NCI-H2107 (cell line): ENCODE measurements at places on chromosomes 3 and 15.

DNA sequence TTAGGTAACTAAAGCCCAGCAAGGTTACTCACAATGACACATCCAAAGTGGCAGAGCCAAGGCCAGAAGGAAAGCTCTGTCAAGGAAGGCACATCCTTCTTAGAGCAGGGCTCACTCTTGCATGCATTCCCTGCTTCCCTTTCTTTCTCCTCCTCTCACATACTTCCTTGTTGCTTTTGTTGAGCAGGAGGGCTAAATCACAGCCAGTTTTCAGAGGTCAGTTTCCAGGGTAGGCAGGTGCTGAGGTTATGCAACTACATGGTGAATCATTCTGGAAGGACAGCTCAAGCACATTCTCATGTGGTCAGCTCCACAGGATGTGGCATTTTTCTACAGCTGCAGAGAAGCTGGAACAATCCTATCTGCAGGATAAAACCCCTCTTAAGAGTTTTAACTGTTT lies 275.6 kb downstream of the ZNF621 start:
- DNase-seq: no peak

DNA sequence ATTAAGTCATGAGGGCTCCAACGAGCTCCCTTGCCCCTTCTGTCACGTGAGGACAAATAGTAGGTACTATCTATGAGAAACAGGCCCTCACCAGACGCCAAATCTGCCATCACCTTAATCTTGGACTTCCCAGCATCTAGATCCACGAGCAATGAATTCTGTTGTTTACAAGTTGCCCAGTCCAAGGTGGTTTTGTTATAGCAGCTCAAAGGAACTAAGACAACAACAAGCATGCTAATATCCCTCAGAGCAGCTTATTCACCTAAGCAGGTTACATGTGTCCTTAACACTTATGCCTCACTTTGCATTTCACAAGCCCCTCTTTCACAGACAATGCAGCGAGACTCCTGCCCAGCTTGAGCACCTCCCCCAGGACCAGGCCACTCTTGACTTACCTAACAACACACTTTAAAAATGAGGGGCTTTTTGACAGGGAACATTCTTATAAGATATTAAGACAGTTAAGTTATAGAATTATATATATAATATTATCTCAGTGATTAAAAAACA lies 219.5 kb downstream of the PLCH1 start:
- no peak for DNase-seq

GRCh38 chr15:59259137-59259943 lies 52.7 kb downstream of the LDHAL6B start:
- no peak for DNase-seq

GRCh38 chr3:18215639-18216038 lies 209.5 kb downstream of the SATB1 start:
- no peak for DNase-seq

DNA sequence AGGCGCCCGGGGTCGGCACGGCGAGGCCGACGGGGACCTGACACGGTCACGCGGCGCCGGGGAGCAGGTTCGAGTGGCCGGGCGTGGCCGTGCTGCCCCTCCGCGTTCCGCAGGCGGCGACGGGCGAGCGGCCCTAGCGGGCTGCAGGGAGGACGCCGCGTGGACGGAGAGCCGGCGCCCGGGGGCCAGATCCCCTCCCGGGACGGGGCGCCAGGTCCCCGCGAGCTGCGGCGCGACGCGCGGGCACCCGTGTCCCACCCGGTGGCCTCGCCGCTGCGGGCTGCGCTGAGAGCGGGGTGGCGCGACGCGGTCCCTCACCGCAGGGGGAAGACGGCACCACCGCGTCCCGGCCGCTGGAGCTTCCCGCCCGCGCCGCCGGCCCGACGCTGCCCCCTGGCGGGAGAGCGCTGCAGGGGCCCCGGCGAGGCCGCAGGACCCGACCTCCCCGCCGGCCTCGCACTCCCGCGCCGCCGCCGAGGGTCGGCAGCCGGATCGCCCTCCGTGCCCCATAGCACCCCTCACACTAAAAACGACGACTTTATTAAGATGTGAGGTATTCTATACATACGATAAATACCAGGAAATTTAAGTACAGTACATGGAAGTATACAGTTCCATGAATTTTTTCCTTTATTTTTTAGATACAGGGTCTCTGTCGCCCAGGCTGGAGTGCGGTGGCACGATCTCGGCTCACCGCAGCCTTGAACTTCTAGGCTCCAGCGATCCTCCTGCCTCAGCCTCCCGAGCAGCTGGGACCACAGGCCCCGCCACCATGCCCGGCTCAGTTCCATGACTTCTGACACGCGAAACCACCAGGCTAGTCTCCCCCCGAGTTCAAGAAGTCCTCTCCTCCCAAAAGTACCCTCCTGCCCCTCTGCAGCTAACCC lies 1.3 kb upstream of the PIGZ start:
- peak; percentile 52 for DNase-seq

DNA sequence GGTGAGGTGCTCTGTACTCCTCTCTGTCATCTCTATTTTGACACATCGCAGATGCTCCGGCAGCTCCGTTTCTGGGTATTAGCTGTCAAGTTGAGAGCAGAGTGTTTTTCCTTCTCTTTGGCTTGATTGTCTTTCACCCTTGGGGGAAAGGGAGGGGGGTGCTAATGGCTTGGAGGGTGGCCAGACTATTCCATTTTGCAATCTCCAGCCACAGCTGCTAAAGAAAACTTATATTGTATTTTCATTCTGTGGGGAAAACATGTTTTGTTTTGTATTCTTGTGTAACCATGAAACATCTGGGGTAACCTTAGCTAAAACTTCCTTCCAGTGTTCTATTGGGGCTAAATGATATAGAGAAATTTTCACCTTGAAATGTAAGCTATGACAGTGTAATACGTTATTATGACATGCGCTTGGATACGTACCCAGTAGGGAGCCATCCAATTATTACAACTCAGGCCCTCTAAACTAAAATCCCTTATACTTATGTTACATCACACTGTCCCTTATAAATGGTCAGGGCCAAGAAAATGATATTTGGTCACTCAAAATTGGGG lies 14.0 kb upstream of the LARP6 start:
- DNase-seq: no peak

- no peak for DNase-seq
These were observed 159.1 kb upstream of the NANOGP8 start for GRCh38 chr15:35244227-35244626.

GRCh38 chr15:83700082-83700481 lies 46.2 kb downstream of the ADAMTSL3 start:
- DNase-seq: no peak

DNA sequence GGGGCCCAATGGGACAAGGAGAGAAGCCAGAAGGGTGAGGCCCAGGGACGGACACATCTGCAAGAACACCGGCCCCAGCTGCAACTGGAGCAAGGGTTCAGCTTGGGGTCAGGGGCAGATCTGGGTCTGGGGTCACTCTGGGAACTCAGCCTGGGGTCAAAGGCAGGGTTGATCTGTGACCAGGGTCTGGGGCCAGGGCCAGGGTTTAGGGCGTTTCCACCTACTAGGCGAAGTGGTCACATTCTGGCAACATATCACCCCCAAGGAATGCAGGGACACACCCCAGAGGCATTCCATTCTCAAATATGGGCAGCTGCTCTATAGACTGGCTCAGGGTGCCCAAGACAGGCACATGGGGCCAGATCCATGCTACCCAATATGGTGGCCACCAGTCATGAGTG lies 9.0 kb downstream of the UROC1 start:
- no peak for DNase-seq

- DNase-seq: no peak
These were observed 35.2 kb downstream of the FEM1B start for GRCh38 chr15:68312701-68313204.

- peak; percentile 6 for DNase-seq
These were observed 119.9 kb downstream of the LMLN start for GRCh38 chr3:198079771-198080520.

DNA sequence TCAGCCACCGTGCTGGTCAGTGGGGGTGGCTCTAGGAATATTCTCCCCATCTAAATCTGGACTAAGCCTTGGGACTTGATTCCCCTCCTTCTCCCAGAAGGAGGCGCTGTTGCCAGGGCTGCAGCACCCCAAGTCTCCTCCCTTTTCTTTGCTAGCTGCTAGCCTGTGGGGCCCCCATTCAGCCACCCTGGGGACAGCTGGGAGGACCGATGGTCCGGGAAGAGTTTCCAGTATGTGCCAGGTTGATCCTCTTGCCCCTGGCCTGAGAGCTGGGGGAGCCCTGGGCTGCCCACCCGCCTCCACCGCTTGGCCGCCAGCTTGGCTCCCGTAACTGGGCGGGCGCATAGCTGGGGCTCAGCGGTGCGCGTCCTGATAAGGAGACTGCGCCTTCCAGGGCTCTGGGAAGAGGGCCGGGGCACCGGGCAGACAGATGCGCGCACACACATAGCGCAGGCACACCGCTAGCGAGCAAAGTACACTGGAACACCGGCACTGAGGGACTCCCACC lies 4.2 kb downstream of the SMAD6 start:
- no peak for DNase-seq

DNA sequence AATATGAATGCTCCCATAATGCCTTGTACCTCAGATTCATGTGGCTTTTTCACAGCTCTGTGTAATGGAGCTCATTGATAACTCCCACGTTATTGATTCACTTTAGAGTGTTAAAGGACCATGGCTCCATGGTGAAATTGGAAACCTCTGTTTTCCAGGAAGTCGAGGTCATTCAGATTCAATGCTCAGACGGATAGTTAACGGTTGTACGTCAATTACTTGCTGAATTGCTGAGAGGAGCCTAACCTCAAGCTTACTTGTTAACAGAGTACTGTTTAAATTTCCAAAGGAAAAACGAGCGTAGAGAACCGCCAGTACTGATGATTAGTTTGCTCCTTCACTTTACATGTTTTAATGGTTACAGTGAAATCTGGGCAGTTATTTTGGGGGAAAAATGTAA lies 11.1 kb downstream of the ABHD17C start:
- no peak for DNase-seq

DNA sequence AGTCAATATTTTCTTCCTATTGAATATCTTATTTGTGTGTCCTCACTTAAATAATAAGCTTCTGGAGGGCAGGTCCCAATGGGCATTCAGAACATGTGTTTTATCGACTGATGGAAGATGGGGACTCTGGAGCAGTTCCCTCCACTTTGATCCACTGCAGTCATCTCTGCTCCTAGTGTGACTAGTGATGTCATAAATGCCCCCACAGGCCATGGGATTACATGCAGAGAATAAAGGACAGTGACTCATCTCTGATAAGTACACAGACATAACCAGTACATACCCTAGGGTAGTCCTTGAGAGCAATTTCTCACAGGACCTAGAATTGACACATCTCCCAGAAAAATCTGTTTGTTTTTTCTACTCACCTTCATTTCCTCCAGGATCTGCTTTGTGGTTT lies 49.4 kb upstream of the FMN1 start:
- DNase-seq: no peak

DNA sequence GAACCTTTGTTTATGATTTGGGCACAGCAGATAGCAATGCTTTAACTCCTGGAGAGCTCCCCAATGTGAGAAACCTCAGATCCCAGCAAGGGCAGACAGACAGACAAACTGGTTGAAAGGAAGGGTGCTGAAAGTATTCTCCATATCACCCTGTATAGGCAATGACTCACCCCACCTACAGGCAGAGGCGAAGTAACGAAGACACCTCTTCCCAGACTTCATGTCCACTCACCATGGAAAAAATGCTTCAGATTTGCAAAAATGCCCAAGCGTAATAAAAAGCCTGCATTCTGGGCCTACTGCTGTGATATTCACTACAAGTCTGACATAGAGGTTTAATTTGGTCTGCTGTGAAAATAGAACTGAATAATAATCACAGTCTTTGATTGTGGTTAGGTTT lies 50.5 kb downstream of the THBS1 start:
- DNase-seq: no peak

DNA sequence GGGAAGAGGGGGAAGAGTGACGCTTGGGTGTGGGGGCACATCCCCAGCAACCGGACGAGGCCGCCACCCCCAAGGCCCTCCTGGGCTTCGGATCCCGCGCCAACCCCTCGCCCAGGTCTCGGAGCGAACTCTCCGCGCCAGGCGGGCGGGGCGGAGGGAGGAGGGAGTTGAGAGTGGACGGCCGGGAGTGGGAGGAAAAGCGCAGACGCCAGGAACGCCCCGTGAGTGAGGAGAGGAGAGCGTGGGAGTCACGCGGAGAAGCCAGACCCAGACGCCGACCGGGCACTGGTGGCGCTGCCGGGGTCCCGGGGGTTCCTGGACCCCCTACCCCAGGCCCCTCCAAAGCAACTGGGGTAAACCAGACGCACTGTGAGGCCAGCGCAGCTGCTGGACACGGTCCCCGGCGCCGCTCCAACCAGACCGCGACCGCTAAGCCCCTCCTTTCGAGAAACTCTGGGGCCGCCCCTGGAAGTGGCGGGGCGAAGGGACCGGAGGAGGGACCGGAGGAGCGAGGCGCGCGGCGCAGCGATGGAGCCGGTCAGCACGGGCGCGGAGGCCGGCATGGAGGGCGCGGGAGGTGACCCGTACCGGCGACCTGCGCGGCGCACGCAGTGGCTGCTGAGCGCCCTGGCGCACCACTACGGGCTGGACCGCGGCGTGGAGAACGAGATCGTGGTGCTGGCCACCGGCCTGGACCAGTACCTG lies at the start of gene EFCC1:
Gene EFCC1, plus strand, starts transcription at position 204 of the 705 bp plus-strand sequence. Its CDS starts 325 bp downstream, at position 529.
- no peak for DNase-seq

DNA sequence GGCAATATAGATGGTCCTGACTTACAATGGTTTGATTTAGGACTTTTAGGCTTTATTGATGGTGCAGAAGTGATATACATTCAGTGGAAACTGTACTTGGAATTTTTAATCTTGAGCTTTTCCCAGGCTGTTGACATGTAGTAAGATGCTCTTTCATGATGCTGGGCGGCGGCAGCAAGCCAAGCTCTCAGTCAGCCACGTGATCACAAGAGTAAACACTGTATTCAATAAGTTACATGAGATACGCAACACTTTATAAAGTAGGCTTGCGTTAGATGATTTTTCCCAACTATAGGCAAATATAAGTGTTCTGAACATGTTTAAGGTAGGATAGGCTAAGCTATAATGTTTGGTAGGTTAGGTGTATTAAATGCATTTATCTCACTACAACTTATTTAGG lies 17.9 kb downstream of the PARP9 start:
- DNase-seq: no peak

- DNase-seq: no peak
These were observed 29.6 kb downstream of the CHRD start for GRCh38 chr3:184409331-184409926.

- no peak for DNase-seq
These were observed 794 bp downstream of the ARPP19 start for GRCh38 chr15:52567871-52568600.
